Activated CD4-positive, alpha-beta T cell treated with anti-CD3 and anti-CD28 coated beads, Interleukin-2, amount 10 ng/mL, durations not matched to agents 24 days and 14 days (primary cell): ENCODE measurements at places on chromosomes 1 and 21. TPM values are rescaled to one million over a fixed set of nuclear protein-coding genes. Genes with fewer than 3 reads are reported as not detected.

DNA sequence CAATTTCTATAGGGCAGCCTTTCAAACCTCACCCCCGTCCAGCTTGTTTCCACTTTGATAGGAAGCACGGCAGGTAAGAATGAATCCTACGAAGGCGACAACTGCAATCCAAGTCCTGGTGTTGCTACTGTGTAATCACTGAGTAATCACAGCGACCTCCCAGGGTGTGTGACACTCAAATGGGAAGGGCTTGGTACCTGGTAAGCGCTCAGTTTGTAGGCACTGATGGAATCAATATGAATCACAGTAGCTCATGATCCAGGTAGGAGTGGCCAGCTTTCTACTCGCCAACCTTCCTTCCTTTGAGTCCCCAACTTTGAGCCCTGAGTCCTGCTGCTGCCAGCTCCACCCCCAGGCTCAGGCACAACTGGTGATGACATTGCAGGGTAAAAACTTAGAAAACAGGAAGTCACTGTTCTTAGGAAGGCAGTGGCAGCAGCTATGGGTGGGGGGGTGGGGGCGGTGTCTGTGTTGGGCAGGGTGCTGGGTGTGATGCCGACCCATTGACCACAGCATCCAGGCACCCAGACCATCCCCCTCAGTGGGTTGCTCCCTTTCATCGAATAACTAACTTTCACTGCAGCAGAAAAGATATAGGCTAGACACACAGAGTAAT, 70.7 kb downstream of the CD247 start:
- peak; percentile 92 for DNase-seq

DNA sequence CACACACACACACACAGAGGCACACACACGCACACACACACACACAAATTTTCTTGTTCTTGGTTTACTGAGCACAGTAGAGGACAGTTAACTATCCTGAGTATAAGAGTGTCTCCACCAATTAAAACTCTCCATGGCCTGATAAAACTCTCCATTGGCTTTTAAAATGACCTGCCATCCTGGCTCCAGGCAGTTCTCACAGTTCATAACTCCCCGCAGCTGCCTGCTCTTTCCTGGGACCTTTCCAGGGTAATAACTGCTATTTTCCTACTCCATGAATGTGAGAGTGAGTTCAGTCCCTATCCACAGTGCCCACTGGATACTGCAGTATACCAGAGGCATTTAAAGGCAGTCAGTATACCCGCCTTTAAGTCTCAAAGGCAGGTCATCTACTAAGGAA, 351.5 kb downstream of the PLPP3 start:
- DNase-seq: no peak

ADORA3 gene
- not detected in 2 replicates for total RNA-seq

- DNase-seq: no peak
Observed at GRCh38 chr1:208080396-208081286, 163.5 kb downstream of the PLXNA2 start.

DNA sequence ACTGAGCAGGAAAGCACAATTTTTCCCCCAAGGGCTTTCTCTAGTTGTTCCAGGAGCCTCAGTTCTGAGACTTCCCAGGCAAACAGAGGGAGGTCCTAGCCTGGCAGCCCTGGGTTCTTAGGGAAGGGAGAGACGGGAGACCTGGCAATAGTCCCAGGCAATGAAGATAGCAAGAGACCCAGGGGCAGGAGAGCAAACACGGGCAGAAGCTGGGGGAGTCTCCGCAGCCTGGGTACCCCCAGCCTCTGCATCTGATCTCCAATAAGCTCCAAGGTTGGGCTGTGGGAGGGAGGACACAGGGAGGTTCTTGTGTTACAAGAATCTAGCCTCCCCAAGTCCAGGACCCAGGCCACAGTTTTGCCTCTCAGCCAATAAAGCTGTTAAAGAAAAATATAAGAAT, 2.4 kb downstream of the BLACAT1 start:
- no peak for DNase-seq

PLD5 gene
- total RNA-seq: not detected in 2 replicates

POMGNT1 gene
- total RNA-seq: 75.1 and 83.0 TPM in 2 replicates

GRCh38 chr1:185850366-185850765, 116.2 kb downstream of the HMCN1 start:
- no peak for DNase-seq

- DNase-seq: no peak
Observed at GRCh38 chr1:10065344-10065685, 32.6 kb downstream of the UBE4B start.

DNA sequence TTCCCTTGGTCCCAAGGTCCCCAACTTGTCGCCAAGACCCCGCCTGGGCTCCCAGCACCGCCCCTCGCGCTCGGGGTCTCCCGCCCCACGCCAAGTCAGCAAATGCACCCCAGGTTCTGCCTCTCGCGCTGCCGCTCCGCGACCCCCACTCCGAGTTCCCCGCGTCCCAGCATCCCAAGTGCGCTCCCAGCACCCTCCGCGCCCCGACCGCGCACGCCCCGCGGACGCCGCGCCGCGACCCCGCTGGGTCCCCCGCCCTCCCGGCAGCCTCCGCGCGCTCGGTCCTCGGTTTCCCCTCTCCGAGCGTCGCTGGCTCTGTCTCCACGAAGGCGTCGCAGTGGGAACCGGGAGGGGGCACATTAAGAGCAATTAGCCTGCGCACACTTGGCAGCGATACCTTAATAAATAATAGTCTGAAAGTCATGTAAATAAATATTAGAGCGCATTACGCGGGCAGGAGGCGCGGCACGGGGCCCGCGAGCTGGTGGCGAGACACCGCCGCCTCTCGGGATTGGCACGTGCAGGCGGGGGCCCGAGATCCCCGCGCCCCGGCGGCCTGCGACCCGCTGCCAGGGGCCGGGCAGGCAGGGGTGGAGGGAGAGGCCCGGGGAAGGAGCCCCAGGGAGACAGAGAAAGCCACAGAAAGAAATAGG, 75.9 kb downstream of the VWA5B1 start:
- DNase-seq: no peak

PGBD5 gene
- 0.09 TPM in 1 of 2 replicates, not detected in the other for total RNA-seq

- DNase-seq: no peak
Observed at GRCh38 chr1:230971771-230972170, 6.9 kb downstream of the TTC13 start.

- no peak for DNase-seq
Observed at GRCh38 chr1:58778385-58779000, 5.4 kb downstream of the JUN start.

ESRRG gene
- total RNA-seq: not detected in 2 replicates

AP4B1 gene
- total RNA-seq: 41.7 and 42.3 TPM in 2 replicates

IFNAR1 gene
- 19.0 and 24.0 TPM in 2 replicates for total RNA-seq

DNA sequence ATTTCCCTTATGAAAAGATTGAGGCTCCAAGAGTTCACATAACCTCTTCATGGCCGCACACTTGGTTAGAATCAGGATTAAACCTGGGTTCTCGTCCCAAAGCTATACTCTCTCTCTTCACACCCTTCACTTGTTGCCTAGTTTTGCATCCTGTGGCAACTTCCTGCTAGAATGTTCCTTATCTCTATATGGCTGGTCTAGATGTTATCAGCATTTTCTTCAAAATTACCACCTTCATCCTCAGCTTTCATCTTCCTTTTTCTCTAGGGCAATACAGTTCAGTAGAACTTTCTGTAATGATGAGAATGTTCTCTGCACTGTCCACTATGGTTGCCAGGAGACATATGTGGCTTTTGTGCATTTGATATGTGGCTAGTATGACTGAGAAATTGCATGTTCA, 31.1 kb upstream of the BCAR3 start:
- no peak for DNase-seq

DNA sequence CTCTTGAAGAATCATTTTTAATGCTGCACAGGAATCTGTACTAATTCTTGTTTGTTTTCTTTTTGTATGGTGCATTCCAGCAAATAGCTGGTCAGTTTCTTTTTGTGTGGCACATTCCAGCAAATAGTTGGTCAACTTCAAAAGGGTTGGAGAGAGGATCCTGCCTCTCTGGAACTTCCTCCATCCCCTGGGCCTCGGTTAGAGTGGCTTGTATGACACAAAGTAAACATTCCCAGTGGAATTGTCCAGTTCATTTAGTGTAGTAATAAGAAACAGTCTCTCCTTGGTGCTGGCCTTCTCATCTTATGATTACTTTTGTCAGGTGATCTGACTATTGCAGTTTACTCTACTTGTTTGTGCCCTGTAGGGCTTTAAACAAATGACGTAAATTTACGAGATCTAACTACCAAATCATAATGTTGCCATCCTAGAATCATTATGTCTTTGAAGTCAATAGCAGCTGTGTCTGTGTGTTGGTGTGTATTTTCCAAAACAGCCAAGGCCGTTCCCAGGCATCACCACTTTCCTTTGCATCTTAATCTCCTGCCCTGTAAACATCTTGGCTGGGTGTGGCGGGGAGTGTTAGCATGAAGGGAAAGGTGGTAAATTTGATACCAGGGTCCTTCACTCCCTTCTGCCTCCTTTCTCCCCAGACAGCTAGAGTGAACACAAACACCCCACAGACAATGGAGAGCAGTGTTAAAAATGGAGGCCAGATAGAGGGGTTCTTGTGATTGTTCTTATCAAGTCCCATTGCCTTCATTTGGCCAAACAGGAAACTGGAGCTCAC, 77.9 kb downstream of the CDC7 start:
- DNase-seq: no peak

- no peak for DNase-seq
Observed at GRCh38 chr21:37658817-37659458, 257.3 kb downstream of the KCNJ6 start.

DNA sequence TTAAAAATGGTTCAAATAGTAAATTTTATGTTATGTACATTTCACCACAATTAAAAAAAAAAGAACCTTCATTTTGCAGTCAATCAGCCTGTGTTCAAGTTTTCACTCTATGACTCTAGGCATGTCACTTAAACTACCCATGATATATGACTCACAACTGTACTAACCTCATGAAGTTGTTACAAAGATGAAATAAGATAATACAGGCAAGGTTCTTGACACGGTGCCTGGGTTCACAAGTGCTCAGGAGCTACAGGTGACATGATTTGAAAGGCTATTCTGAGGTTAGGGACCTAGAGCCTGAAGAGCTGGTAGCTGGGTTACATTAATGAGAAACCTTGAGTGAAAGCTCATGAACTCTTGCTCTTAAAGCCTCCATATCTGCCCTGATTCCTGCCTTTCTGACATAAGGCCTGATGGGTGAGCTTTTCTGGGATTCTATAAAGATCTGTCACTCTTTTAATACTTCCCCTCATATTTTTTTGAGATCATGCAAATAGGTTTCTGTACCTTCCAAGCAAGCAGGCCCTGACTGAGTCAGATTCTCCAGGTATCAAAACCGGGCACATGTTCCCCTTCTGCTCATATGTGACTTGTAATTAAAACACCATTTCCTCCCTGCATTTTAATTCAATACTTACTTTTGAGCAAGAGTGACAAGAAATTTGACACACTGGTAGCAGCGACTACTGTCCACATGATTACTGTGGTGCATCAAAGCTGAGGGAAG, 34.0 kb downstream of the PCSK9 start:
- no peak for DNase-seq

GRCh38 chr1:36161641-36162531, 5.9 kb downstream of the MAP7D1 start:
- peak; percentile 85 for DNase-seq

DNA sequence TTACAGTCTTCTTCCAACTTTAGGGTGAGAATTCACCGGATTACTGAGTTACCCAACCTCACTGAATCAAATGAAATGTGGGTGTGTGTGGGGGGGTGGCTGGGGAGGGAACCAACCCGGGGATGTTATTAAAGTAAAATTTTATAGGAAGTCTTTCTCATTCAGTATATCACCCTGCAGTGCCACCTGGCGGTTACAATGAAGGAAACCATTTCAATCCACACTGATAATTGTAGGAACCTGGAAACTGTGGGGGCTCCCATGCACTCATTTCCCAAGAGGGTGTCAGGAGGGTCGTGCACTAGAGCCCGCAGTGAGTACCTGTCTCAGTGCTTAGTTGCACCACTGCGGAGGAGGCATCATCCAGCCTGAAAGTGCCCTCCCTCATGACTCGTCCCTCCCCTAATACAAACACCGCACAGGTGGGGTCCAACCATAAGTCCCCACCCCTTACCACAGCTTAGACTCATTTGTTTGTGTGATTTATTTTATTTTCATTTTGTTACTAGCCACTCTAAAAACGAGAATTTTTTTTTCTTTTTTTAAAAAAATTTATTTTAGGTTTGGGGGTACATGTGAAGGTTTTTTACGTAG, 29.1 kb upstream of the IGSF5 start:
- DNase-seq: peak; percentile 75

DNA sequence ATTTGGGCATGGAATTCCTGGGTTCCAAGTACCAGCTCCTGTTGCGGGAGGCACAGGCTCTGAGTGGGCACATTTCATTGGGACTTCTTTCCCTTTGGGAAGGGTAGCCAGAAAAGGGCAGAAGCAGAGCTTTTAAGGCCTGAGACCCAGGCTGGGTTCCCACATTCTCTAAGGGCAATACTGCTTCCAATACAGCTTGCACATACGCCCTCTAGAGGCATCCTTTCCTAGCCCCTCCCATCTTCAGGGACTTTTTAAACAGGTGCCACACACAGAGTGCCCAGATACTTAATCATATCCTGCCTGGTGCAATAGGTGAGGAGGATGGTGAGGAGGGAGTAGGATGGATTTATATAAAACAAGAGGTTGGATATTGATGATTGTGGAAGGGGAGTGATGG, 5.7 kb downstream of the GPR88 start:
- peak; percentile 77 for DNase-seq

DNA sequence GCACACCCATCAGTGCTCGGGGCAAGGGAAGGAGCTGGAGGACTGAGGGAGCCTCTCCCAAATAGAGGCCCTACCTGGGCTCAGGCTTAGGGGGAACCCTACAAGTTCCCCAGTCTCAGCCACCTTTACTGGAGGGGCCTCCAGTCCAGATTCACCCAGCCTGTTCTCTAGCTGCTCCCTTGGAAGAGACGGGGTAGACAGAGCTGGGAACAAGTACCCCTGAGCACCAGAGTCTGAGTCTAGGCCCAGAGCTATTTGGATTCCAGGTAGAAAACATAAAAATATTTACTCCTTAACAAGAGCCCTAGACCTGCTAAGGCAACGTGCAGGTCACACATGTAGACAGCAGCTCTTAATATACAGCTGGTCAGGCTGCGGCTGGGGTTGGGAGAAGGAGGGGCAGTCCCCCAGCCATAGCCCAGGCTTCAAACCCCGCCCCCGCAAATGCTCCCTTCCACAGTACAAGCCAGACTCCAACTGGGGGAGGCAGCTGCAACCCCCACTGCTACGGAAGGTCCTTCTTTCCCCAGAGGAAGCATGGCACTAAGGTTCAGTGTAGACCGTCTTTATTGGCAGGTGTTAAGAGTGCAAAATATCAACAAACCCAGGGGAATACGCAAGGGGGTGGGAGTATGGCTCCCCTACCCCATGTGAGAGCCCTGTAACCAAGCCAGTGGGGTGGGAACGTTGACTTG, 8.0 kb downstream of the TENT5B start:
- no peak for DNase-seq

DNA sequence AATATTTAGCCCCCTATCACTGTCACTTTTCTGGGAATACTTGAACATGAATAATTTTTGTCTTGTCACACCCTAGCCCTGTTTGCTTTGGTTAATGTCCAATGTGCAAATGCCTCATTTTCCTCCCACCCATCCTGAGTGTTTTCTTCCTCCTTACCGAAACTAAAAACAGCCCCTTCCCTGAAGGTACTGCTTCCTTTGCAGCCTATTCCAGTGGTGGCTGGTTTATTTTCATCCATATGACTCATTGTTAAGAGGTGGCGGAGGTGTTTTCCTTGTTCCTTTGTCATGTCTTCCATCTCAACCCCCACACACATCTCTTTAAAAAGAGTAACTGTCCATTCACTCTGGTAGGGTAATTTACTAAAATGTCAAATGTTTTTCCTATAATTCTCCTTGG, 40.4 kb downstream of the CD55 start:
- no peak for DNase-seq
